Gastroesophageal sphincter (tissue), 4 donors: ENCODE measurements at places on chromosomes 3 and 15. TPM values are rescaled to one million over a fixed set of nuclear protein-coding genes. Genes with fewer than 3 reads are reported as not detected.

The MME gene
- 5.2 TPM for total RNA-seq

The KY gene
- total RNA-seq = 0.64 TPM

The FOXL2NB gene
- total RNA-seq = 0.15 TPM

The NANOGP8 gene
- 4.0 TPM for total RNA-seq

The SCAMP5 gene
- 10.1 TPM for total RNA-seq

The CHRNA7 gene
- 1.6 TPM for total RNA-seq

The POPDC2 gene
- 19.7 TPM for total RNA-seq

The SLC15A2 gene
- 7.1 TPM for total RNA-seq

The ALDH1A3 gene
- total RNA-seq = 23.0 TPM

The AP3B2 gene
- 2.6 TPM for total RNA-seq

The TF gene
- total RNA-seq = 12.5 TPM
